Brain (organoid and tissue), 16 donors: ENCODE measurements at places on chromosomes 12 and 14. TPM values are rescaled to one million over a fixed set of nuclear protein-coding genes. Genes with fewer than 3 reads are reported as not detected.

The ST8SIA1 gene
- 1.6 TPM for polyA plus RNA-seq

GRCh38 chr12:388541-389141 lies 479 bp downstream of the KDM5A start:
- DNase-seq = peak; percentile 22

The PRB2 gene
- not detected for polyA plus RNA-seq

GRCh38 chr14:95784137-95784536 lies 70.2 kb upstream of the TCL1A start:
- no peak for DNase-seq

DNA sequence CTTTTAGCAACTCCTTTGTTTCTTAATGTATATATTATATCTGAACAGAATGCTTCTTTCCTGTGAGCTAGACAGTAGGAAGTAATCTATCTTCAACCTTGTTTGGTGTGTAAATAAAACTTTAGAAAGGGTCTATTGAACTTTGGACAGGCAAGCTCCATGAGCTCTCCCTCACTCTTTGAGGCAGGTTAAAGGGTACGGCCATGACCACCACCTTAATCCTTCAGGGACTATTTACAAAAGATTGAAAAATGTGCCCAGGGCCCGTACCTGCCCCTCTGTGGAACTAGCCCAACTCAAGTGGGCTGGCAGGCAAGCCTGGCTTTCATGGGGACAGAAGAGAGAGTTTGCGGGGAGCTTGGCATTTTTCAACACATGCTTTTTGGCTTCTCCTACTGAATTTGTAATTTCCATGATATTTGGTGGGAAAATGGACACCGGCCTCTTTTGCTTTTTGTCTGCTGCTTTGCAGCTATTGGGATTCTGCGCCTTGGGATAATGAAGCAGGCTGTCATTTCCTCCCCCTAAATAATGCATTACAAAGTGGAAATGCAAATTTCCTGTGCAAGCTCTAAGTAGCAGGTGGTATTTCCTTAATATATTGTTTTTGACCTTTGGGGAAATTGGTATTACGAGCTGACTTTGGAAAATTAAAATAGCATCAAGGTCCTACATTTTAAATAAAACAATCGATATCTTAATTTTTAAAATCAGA lies 106.0 kb downstream of the HMGA2 start:
- no peak for DNase-seq

DNA sequence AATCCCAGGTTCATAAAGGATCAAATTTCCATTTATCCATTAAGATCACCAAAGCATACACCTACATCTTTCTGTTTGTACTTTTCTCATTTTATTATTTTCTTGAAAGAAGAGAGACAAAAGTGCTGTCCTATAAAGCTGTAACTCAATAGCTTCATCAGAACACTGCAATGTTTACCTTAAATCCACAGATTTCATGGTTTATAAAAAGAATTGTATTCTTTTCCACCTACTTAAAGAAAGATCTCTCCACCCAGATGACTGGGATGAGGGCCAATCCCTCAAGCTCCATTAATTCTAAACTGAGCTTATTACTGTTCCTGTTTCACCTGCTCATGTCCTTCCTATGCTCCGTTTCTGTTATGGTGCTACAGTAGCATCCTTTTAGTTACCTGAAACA lies 470.6 kb downstream of the BCAT1 start:
- no peak for DNase-seq

DNA sequence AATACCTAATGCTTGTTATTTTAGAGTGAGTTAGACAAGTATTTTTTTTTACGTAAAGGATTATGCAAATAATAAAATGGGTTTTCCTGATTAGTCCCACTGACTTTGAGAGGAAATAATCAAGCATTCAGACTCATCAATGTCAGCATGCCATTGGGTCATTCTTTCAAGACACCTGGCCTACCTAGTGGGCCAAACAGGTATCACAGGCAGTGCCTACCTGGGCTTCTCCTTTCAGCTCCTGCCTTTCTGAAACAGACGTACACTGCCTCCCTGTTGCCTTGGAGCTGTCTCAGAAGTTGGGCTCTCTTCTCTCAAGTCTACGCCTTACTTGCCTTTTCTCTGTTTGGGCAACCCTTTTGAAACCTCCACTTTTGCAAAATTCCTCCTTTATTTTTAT lies 545.6 kb downstream of the SNAPC1 start:
- DNase-seq = no peak

GRCh38 chr14:58078068-58078467 lies 73.9 kb downstream of the ARMH4 start:
- no peak for DNase-seq

DNA sequence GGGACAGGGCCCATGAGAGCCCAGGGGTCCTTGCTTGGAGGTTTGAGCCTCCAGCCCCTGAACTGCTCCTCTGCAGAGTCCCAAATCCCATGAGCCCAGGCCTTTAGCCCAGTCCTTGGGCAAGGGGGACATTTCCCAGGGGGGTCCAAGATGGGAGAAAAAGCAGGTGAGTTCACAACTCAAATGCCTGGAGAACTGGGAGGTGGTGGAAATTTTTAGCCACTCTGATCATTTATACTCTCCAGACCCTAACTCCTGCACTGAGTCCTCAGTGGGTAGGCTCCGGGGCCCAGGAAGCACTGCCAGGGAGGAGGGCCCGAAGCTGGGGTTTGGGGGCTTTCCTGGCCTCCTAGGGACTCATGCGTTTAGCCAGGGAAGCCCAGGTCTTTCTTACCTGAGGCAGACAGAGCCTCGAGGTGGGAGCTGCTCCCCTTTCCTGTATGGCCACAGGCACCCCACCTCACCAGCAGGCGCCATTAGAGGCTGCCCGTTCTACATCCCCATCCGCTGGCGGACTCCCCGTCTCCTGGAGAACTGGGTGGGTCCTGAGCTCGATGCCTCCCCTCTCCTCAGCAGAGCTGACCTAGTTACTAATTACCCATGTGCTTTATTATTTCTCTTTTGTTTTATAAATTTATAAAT lies 998 bp downstream of the HNF1A start:
- DNase-seq = no peak

DNA sequence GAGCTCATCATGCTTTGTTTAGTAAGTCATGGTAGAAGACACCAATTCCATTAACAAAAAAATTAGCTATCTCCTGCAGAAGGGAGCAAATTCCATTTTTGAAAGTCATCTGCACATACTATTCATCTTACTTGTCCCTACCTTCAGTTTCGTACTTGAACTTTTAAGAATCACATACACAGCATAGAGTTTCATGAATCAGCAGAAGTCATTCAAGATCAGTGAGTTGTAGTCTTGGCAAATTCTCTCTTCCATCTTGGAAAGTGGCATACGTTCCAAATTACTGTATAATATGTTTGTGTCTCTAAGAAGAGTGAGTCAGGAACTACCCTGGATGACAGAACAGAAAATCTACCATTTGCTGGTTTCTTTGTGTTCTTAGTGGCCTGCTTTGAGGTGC lies 14.1 kb downstream of the VRK1 start:
- no peak for DNase-seq

The CHD8 gene
- polyA plus RNA-seq = 54.6 TPM

The GPR65 gene
- 0.07 TPM for polyA plus RNA-seq

- DNase-seq = no peak
These were observed 1.5 kb upstream of the ULK1 start for GRCh38 chr12:131892711-131893604.

The MMP17 gene
- 15.5 TPM for polyA plus RNA-seq

- DNase-seq = no peak
These were observed 47.1 kb upstream of the OVCH1 start for GRCh38 chr12:29544428-29545101.

- no peak for DNase-seq
These were observed 104.3 kb upstream of the MAX start for GRCh38 chr14:65206448-65207096.

The LRRC74A gene
- not detected for polyA plus RNA-seq

DNA sequence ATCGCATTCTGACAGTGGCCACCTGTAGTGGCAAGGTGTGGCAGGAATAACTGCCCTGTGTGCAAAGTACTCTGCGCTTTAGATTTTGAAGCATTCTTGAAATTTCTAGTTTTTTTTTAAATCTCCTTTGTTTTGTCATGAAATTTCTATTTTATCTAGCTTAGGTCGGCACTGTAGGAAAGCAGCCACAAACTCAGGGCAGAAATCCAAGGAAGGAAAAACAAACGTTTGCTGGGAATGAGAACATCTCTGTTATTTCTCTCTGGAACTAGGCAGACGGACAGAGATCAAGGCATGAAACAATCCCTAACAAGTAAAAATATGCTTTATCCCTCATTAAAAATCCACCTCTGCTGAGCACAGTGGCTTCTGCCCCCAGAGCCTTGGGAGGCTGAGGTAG lies 1.3 kb upstream of the NR2C1 start:
- no peak for DNase-seq

The KCNA1 gene
- 62.6 TPM for polyA plus RNA-seq

DNA sequence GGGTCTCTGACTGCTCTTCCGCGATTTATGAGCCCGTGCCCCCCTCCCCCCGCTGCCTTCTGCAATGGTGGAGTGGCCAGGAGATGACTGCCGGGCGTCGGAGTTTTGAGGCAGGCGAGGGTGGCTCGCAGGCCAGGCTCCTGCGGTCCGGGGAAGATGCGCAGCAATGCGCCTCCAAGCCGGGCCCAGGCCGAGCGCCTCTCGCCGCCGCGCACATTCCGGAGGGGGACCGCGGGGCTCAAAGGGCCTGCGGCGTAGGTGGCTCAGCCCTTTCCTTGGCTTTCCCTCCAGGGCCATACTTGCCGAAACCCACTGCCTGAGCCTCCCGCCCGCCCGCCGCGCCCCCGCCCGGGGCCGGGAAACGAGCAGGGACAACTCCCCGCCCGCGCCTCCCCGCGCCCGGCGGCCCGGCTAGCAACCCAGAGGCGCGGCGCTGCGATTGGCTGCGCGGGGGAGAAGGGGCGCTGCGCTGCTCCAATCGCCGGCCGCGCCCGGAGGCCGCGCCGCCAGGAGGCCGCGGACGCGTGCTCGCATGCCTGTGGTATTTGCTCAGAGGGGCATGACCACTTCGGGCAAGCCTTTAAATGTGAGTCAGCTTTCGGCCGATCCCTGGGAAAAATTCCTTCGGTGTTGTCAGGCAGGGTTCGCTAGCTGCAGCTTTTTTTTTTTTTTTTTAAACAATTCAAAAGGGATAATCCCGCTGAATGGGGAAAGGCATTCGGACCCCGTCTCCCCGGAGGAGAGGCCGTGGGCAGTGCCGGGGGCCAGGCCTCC lies 157.9 kb upstream of the PARP11 start:
- peak; percentile 93 for DNase-seq

- no peak for DNase-seq
These were observed 162.4 kb upstream of the DAAM1 start for GRCh38 chr14:59026081-59026480.

DNA sequence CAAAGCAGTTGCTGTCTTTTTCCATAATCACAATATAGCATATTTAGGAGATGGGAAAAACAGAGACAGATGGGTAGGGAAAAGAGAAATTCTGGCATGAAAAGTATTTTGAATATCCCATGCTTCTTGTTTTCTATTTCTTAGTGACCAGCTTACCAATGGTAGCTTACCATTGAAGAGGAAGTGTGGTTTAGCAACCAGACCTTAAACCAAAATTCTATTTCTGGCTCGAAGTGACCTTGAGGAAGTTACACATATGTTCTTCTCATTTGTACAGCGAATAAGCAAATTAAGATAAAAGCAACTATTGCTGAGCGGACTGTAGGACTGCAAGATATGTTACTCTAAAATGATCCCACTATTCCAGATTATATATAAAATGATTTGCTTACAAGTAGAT lies 82.9 kb downstream of the FGD4 start:
- DNase-seq = no peak

- no peak for DNase-seq
These were observed 43.0 kb downstream of the GLRX5 start for GRCh38 chr14:95577870-95578269.

DNA sequence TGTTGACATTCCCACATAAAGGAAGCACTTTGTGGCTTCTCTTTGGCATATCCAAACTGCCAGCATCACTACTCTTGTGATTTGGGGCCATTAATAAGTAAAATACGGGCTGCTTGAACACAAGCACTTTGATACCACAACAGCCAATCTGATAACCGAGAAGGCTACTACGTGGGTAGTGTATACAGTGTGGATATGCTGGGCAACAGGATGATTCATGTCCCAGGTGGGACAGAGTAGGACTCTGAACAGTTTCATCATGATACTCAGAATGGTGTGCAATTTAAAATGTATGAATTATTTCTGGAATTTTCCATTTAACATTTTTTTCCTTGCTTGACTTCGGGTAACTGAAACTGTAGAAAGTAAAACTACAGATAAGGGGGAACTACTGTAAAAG lies 225.0 kb upstream of the DDHD1 start:
- no peak for DNase-seq
